ENCODE measurements at places on chromosomes 11 and 22. TPM values are rescaled to one million over a fixed set of nuclear protein-coding genes. Genes with fewer than 3 reads are reported as not detected.

DNA sequence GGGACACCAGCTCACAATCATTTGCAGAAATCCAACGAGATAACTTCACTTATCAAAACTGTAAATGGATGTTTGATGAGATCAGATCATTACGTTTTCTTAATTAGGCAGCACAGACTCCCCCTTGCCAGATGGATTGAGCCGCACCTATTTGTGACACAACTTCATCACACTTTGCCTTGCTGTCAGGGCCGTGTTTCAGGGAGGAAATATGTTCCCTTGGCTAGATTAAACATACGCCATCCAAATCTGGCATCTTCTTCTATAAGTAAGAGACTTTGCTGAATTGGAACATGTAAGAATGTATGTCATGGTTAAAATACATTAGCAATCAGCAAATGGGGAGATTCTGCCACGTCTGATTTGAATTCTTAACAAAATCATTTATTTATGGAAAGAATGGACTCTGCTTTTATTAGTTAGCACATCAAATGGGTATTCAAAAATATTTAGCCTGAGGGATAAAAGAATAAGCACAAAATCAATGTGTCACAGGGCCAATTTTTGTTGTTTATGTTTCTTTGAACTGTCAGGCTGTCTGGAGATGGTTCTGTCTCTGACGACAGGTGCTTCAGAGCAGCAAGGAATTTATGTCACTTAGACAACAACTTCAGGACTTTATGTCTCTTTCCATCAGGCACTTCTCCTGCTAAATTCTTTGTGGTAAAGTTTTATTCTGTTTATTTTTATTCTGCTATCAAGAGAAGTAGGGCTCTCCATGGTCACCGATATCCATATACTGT, 326.1 kb upstream of the NCAM1 start:
- DNase-seq = no peak

Gene CRYBB2
- total RNA-seq = not detected

DNA sequence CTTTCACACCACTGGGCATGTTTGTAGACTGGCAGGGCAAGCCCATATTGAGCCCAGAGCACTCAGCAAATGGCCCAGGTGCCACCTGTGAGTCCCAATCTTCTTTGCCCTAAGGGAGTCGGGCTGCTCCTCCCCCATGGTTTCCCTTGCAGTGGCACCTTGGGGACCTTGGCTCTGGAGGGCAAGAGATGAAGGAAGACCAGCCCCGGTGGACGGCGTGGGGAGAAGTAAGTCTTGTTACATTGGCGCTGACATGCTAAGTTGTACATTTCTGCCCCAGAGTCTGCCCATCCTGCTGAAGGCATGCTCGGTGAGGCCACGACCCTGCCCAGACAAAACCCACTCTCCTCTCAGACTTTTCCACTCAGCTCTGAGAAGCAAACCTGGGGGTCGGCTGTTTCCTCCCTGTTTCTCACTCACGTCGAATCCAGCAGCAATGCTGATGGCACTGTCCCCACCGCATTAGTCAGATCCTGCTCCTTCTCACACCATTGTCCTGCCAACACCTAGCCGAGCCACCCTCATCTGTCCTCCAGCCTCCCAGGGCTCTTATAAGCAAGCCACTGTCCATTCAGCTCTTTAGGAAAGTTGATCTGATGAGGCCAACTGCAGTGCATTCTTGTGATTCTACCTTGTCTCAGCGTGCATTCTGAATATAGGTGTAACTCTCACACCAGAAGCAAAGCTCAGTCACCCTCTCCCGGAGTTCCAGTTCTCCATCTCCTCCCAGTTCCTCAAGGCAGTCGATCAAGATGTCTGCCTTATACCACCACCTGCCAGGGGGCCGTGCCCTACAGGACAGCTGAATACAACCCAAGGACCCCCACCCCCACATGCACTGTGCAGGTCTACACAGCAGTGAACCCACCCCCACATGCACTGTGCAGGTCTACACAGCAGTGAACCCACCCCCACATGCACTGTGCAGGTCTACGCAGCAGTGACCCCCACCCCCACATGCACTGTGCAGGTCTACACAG, 827.1 kb downstream of the TBC1D22A start:
- DNase-seq = no peak

- no peak for DNase-seq
Observed at GRCh38 chr22:46748908-46749675, 11.0 kb upstream of the CERK start.

- no peak for DNase-seq
Observed at GRCh38 chr11:123479048-123479837, 49.2 kb downstream of the GRAMD1B start.

GRCh38 chr11:43834286-43834685, 46.3 kb upstream of the ALKBH3 start:
- DNase-seq = no peak

Gene TENM4
- total RNA-seq = 16.8 TPM

DNA sequence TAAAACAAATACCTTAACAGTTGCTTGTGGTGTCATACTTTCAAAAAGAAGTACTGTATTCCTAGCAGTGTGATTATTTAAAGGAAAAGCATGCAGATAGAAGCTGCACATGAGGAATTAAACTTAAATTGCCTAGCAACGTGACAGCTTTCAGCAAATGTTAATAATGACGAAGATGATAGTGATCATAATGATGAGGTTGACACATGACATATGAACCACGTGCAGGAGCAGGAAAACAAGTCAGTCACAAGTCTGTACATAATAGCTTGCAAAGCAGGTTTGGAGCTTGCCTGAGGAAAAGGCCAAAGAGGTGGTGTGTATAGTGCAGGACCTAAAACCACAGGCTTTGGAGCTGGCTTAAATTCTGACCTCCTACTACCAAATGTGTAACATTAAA, 30.6 kb upstream of the PIK3C2A start:
- no peak for DNase-seq

DNA sequence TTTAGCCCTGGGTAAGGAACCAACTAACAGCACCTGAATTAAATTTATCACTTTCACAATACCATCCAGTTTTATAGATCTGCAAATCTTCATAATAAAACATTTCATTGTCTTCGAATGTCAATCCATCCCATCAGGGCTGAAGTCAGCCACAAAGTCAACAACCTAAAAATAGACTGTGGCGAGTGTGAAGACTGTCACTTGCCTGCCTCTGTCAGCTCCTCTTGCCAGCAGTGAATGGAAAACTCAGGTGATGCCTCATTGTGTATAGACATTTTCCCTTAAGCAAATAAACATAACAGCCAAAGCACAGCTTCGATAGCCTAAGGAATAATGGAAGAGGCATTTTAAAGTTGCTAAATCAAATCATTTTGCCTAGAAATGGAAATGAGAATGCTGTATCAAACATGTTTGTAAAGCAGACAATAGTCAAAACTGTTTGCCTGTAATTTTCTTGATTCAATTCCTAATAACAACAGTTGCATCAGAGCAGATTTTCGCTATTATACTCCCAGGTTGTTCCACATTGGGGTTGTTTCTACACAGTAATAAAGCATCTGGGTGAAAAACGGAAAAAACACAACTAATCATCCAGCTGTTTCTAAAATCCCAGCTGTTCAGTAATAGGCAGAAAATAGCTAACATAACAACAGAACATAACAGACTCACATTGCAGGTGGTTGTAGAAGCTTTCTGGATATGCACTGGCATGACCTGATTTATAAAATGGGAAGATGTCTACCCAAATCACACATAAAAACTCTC, 15.7 kb downstream of the KCNA4 start:
- no peak for DNase-seq

DNA sequence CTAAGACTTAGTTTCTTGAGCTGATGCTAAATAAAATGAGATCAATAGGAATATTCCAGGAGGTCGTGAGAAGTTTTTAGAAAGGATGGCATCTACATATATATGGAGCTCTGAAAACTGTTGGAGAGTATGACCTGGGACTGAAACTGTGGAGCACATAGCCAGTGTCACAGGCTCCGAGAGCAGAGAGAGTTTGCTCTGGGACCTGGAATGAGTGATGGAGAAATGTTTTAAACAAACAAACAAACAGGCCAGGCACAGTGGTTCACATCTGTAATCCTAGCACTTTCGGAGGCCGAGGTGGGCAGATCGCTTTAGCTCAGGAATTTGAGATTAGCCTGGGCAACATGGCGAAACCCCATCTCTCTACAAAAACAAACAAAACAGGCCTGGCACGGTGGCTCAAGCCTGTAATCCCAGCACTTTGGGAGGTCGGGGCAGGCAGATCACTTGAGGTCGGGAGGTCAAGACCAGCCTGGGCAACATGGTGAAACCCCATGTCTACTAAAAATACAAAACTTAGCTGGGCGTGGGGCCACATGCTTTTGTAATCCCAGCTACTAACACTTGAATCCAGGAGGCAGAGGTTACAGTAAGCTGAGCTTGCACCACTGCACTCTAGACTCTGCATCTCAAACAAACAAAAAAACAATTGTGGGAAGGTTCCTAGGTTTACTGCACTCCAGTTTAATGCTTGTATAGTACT, 67.1 kb downstream of the SLC35F2 start:
- no peak for DNase-seq

GRCh38 chr11:6268820-6269219, 9.2 kb downstream of the CCKBR start:
- no peak for DNase-seq

- DNase-seq = no peak
Observed at GRCh38 chr11:12979928-12980689, 29.0 kb upstream of the RASSF10 start.

GRCh38 chr11:80669620-80670019, 1228.8 kb upstream of the TENM4 start:
- DNase-seq = no peak

DNA sequence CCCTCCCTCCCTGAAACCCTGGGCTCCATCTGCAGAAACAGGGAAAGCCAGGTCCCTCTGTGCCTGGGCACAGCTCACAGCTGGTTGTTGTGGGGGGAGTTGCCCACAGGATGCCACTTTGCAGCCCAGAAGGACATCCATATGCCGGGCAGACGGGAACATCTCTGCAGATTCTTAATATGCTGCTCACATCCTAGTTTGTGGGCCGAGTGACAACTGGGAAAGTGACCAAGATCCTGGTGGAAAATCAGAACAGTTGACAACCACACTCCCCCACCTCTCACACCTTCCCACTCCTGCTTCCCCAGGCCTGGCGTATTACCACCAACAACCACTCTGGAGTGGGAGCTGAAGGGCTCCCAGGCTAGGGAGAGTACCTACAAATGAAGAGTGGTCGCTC, 7.3 kb upstream of the SCGB1A1 start:
- DNase-seq = no peak

Gene MRPL23
- total RNA-seq = 282 TPM

Gene CBLIF
- not detected for total RNA-seq

Gene PGR
- total RNA-seq = 0.72 TPM

DNA sequence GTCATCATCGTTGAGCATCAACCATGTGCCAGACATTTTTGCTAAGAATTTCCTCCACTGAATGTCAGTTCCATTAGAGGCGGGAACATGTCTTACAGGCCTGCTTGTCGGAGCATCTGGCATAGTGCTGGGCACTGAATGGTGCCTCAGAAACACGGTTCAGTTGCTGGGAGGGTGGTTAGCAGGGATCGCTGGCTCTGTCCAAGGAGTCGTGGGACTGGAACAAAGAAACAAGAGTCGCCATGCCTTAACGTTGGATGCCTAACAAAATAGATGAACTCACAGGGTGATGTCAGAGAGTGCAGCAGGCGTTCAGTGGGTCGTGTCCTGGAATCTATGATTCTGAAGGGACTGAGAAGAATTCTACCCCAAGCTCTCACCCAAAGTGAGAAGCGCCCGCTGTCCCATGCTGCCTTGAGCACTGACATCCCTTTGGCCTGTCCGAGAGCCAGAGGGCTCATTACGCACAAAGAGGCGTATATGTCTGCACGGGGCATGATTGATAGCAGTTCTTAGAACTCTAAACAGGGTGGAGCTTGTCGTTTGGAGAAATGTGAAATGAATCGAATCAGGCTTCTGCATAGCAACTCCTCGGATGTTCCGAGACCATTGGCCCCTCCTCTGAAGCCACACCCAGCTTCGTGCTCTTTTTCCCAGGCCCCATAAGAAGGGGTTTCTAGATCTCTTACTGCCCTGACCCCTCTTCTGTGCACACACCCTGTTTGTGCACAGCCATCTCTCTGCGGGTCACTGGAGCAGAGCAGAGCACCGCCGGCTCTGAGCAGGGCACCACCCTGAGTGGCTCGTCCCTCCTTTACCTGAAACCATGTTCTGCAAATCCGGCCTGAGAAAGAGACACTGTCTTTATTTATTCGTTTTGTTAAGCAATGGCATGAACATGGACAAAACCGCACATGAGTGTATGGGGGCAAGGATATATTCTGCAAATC, 113.1 kb upstream of the B3GAT1 start:
- no peak for DNase-seq

GRCh38 chr11:129846508-129847335, 31.1 kb downstream of the TMEM45B start:
- DNase-seq = no peak
